ENCODE measurements at places on chromosomes 3 and 15.

DNA sequence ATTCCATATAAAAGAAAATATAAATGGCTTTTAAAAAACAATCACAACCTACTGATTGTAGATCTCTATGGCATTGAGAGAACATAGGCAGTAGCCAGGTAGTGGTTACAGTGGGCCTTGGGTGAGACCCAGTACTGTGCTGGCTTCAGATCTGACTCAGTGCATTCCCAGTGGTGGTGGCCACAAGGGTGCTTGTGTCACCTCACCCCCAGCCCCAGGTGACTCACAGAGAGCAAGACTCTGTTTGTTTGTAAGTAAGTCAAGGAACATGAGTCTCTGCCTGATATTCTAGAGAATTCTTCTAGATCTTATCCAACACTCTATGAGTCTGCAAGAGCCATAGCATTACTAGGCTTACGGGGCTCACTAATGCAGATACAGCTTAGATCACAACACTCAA, 118.8 kb upstream of the AZI2 start:
- no peak for DNase-seq

- DNase-seq = no peak
Measured at GRCh38 chr3:9012521-9012920, 49.2 kb upstream of the RAD18 start.

GRCh38 chr3:151901644-151902285, 28.3 kb downstream of the SUCNR1 start:
- no peak for DNase-seq

DNA sequence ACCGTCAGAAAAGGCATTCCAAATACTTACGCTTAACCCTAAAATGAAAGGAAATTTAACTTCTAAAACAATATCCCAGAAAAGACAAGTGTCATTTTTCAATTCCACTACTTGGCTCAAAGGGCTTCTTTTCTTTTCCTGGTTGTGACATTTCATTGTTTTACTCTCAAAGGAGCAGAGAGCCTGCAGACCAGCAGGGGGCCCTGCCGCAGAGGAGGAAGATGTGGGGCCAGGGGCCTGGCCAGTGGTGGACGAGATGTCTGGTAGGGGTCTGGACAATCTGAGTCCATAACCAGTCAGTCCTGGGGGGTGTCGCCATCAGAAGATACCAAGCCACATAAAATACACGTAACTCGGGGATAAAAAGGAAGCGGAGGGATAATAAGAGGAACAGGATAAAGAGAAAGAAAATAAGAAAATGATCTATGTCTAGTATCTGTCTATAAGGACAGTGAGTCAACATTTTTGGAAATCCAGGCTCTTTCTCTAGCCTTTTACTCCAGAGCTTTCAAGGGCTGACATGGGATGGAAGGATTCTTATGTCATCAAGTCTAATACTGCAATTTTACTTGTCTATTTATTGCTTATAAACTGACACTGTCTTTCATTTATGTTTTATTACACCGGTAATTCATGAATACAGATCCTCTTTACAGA, 54.2 kb upstream of the ARHGEF3 start:
- DNase-seq = no peak

- peak; percentile 55 for DNase-seq
Measured at GRCh38 chr15:40409366-40409765, 3.8 kb downstream of the IVD start.

DNA sequence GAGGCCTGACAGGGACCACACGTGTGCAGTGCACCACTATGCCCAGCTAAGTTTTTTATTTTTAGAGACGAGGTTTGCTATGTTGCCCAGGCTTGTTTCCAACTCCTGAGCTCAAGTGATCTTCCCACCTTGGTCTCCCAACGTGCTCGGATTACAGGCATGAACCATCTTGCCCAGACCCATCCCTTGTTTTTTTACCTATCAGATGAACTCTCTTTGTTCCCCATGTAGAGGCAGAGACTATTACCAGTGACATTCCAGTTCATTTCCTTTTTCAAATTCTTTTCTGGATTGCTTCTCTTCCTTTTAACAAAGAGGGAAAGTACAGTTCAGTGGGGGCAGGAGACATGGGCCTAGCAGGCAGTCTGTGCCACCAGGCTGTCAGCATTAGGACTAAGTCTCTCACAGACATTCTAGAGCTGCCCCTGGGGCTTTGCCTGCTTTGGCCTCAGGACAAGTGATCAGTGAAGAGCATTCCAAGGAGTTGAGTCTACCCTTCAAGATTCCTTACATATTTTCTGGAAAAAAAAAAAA, 103.5 kb upstream of the SLC7A14 start:
- no peak for DNase-seq

DNA sequence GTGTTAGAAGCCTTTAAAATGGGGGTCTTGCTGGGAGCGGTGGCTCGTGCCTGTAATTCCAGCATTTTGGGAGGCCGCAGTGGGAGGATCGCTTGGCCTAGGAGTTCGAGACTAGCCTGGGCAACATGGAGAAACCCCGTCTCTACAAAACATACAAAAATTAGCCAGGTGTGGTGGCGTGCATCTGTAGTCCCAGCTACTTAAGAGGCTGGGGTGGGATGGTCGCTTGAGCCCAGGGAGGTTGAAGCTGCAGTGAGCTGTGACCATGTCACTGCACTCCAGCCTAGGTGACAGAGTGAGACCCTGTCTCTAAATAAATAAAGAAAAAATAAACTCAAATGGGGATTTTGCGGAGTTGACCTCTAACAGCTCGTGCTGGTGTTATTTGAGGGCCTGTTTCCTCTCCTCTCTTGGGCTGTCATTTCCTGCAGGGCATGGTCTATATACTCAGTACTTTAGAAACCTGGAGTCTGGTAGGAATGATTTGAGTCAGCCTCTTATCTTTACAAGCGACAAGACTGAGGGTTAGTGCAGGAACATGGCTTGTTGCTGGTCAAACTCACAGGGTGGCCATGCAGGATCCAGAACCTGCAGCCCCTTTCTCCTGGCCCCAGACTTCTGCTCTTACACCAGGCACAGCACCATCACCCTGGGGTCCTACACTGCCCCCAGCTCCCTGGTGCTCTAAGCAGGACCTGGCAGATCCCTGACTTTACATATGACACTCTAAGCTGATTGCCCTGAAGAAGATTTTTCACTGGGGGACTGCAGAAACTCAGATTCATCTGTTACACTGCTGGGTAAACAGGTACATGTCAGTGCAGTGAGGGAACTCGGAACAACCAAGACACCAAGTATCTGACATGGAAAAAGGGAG, 15.1 kb downstream of the EHD4 start:
- DNase-seq = peak; percentile 31

DNA sequence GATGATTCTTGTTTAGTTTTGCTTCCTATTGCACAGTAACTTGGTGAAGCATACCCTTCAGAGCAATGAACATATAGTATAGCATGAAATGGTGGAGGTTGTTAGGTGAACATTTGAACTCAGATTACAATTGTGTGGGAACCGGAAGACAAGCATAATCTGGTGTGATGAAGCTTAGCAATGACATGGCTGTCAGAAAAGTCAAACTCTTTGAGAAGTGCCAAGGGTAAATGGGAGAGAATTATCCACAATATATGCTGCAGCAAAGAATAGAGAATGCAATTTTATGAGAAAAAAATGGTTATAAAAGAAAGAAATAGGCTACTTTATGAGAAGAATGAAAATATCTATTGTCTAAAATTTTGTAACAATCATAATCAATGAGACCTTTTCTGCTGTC, 1536.7 kb downstream of the SI start:
- no peak for DNase-seq

- DNase-seq = no peak
Measured at GRCh38 chr3:10949197-10949596, 43.4 kb upstream of the SLC6A1 start.

- DNase-seq = no peak
Measured at GRCh38 chr15:67755936-67756335, 69.4 kb upstream of the SKOR1 start.

GRCh38 chr15:79816571-79816970, 80.2 kb downstream of the MTHFS start:
- DNase-seq = no peak

GRCh38 chr3:89173546-89173945, 66.1 kb downstream of the EPHA3 start:
- no peak for DNase-seq

DNA sequence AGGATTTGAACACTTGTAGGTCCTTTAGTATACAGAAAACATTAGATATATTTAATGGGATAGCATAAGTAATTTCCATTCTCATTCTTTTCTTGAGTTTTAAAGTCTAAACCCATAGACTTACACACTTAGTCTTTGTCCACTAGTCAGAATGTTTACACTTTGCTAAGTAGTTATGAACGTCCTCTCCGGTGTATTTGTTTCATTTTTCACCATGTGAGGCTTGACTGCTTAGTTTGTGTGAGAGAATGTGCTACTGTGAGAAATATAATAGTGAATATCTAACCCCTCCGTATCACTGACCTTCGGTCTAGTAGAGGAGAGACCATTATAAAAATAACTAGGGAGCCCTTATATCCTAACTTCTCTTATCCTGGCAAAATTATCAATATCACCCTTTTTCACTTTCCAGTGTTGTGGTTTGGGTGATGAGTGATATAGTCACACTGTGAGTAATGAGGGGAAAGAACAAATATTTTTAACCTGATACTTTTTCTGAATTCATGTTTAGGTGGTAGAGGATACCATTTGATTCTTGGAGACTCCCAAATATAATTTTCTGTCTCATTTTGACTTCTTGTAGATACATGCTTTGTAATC, 122.4 kb downstream of the UBE2E2 start:
- no peak for DNase-seq

DNA sequence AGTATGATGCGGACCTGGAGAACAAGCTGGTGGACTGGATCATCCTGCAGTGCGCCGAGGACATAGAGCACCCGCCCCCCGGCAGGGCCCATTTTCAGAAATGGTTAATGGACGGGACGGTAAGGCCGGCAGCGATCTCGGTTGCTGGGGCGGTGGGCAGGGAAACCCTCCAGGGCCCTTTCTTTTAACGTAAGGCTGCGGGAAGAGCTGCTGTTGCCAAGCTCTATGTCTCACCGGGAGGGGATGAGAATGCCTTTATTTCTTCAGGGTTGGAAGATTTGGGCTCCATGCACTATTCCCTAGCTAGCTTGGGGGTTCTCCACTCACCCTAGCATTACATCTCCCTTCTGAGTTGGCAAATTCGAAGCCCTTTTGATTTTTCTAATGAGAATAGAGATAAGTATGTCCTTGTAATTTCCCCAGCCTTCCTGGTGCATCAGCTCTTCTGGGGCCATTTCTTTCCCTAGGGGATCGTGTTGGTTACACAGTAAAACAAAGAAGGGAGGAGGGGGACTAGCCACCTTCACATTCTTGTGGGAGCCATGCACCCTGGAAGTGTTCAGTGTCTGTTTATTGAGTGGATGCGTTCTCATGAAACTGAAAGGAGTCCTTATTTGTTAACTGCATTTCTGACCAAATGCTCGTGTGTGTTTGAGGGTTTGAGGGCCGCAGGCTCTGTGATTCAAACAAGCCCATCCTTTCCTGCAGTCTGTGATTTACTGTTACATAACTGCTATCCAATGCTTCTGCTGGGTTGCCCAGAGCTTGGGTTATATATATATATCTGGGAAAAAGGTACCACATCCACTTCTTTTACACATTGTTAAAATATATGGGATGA, 982 bp downstream of the TAGLN3 start:
- no peak for DNase-seq

- no peak for DNase-seq
Measured at GRCh38 chr15:58524247-58524646, 92.5 kb downstream of the LIPC start.

GRCh38 chr3:127739347-127740135, 66.8 kb downstream of the ABTB1 start:
- DNase-seq = no peak

GRCh38 chr3:6266135-6266534, 594.8 kb upstream of the GRM7 start:
- no peak for DNase-seq

- DNase-seq = no peak
Measured at GRCh38 chr3:107283948-107284347, 93.3 kb upstream of the CCDC54 start.

DNA sequence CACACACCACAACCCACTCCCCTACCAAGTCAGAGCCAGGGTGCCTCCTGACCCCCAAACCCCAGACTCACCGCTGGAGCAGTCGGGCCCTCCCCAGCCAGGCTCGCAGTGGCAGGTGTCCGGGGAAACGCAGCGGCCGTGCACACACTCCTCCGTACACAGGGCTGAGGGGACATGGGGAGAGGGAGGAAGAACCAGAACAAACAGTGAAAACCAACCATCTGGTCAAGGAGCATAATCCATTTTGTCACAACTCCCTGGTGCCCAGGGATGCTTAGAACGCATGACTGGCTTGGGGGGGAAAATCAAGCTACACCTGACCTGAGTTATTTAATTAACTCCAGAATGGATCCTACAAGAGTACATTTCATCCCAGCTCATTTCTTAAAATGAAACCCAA, 159.2 kb downstream of the MEGF11 start:
- DNase-seq = no peak

DNA sequence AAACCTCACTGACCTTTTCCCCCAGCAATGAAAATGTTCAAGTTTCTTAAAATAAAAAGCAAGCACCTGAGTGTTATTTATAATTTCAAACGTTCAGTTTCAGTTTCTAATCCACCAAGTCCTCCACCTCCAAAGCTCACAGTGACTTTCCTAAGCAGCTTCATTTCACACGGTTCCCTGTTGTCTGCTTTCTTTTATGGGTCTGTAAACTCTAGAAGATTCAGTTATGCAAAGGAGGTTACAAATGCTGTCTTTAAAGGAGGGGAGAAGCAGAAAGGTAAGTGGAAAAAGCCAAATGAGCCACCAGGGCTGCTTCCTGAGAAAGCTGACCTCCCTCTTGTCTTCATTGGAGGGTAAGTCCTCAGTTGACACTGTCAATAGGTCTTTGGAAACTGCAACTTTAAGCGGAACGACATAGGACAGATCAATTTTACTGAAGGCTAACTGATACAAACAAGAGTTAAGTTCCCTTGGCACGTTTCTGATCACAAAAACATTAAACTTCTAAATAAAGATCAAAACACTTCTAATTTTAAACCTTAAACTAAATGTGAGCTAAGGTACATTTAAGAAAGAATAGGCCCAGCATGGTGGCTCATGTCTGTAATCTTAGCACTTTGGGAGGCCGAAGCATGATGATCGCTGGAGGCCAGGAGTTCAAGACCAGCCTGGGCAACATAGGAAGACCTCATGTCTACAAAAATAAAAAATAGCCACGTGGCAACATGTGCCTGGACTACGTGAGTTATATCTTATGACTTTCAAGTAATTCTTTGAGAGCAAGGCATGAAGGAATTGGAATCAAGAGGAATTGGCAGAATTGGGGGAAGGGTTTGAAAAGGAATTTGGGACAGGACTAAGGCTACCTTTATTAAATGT, 151.9 kb upstream of the UBE2E1 start:
- peak; percentile 19 for DNase-seq

GRCh38 chr15:92810418-92811138, 89.5 kb upstream of the CHD2 start:
- DNase-seq = no peak

DNA sequence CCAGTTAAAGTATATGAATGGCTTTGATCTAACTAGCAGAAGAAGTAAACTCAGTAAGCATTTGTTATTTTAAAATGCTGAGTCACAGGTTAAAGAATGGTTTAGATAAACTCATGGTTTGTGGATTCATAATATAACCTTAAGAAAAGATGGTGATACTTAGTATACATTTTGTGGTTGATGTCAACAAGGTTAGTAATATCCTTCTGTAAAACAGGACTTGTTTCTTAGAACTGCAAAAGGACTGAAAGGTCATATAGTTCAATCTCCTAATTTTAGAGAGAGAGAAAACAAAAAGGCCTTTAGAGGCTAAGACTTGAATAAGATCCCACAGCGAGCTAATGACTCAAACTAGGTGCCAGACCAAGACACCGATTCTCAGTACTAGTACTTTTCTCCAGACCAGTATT, 50.0 kb downstream of the STRIT1 start:
- no peak for DNase-seq

- DNase-seq = no peak
Measured at GRCh38 chr3:140443073-140443472, 234.8 kb upstream of the TRIM42 start.

GRCh38 chr3:144760831-144761230, 789.2 kb downstream of the DIPK2A start:
- DNase-seq = no peak

All from GM12892 (cell line).